ENCODE measurements at places on chromosomes 1 and 21. TPM values are rescaled to one million over a fixed set of nuclear protein-coding genes. Genes with fewer than 3 reads are reported as not detected.
A peak's percentile ranks its signal among the peaks of the same experiment; 100 is the strongest.

DNA sequence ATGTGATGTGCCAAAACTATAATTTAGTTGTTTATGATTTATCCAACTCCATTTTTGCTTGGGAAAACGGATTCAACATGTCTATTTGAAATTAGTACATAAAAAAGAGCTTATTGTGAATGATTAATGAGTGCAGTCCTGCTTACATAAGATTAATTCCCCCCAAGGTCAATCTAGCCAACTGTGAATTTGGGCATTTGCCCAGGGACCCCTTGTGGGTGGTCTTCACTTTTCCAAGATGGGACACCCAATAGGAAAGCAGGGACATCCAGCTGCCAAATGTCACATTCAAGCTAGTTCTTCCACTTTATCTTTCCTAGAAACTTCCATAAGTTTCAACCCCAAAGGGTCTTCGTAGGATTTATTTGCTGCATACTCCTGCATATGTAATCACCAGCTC lies 362.4 kb upstream of the PKN2 start:
- no peak for DNase-seq
- no peak overlapping the region for H3K27ac ChIP-seq
- no peaks in the 10 kb centered on the region for H3K27me3 ChIP-seq

DNA sequence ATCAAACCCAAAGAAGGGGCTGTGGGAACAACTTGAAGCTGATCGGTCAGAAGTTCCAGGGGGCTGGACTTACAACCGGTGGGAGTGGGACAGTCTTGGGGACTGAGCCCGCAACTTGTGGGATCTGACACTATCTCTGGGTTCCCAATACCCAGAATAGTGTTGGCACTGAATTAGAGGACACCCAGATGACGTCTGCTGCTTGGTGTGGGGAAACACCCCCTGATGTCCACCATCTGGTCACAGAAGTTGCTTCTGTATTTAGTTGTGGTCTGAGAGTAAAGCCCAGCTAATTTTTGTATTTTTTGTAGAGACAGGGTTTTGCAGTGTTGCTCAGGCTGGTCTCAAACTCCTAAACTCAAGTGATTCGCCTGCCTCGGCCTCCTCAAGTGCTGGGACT lies 28.8 kb downstream of the SERBP1 start:
- no peaks in the 10 kb centered on the region for H3K27me3 ChIP-seq
- no peak overlapping the region for H3K27ac ChIP-seq

DNA sequence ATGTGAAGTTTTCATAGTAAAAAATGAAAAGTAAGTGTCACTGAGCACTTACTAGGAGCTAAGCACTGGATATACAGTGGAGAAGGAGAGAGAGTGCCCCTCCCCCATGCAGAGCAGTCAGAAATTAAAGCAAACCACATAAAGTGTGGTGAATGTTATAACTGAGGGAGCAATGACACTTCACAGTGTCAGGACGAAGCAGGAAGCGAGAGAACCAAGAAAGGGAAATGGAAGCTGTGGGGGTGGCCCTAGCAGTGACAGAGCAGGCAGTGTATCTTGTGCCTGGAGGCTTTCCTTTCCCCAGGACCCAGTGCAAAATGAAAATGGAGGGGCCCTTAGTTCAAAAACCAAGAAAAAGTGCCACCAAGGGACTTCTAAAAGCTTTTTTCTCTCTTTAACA lies 21.5 kb upstream of the RCAN3 start:
- no peak for DNase-seq
- H3K4me3 ChIP-seq, result no peak overlapping the region
- H3K27ac ChIP-seq, result no peak overlapping the region
- no peaks in the 10 kb centered on the region for H3K27me3 ChIP-seq
- no peaks in the 10 kb centered on the region for H3K4me1 ChIP-seq

GRCh38 chr1:91135799-91136198 lies 114.0 kb upstream of the ZNF644 start:
- no peak overlapping the region for H3K27ac ChIP-seq
- H3K36me3 ChIP-seq, result no peaks in the 10 kb centered on the region
- no peaks in the 10 kb centered on the region for H3K27me3 ChIP-seq

GRCh38 chr1:169207797-169208520 lies 101.5 kb downstream of the ATP1B1 start:
- peak overlapping the region; percentile 7 for H3K27ac ChIP-seq
- no peak for DNase-seq
- H3K27me3 ChIP-seq, result no peaks in the 10 kb centered on the region
- H3K36me3 ChIP-seq, result no peaks in the 10 kb centered on the region
- no peaks in the 10 kb centered on the region for H3K4me1 ChIP-seq

GRCh38 chr1:22955146-22955545 lies 17.5 kb downstream of the LACTBL1 start:
- H3K27me3 ChIP-seq, result peaks cover 29% of the 10 kb centered on the region
- H3K4me1 ChIP-seq, result no peaks in the 10 kb centered on the region
- no peak overlapping the region for H3K27ac ChIP-seq
- H3K36me3 ChIP-seq, result no peaks in the 10 kb centered on the region
- no peak overlapping the region for H3K4me3 ChIP-seq

DNA sequence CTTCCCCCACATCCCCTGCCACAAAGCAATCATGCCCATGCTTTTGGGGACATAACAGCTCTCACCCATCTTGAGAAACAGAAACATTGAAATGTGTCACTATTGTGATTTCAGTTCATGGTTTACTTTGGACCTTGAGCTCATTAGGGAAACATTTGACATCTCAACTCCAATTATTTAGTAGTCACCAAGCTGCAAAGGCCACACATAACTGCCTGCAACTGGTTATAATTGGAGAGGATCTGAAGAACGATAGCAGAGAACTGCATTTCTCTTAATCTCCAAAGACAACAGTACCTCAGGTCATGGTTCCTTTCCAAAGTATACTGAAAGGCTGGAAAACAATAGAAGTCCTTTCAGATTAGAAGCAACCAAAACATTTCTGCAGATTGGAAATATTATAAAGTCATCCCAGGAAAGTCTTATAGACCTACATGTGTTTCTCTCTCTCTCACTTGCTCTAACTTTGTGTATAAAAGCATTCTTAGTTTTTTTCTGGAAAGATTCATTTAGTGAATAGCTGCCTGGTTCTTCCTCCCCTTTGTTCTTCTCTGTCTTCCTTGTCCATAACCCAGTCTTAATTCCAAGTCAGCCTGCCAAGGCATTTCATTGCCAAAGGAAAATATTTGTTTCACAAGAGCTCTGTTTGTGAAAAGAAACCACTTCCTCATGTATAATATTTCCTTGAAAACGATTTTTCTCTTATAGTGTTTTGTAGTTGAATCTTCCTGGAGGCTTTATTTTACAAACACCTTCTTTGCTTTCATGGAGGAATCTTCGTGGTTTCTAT lies 426.8 kb downstream of the ADGRL2 start:
- no peak overlapping the region for H3K27ac ChIP-seq
- no peak for DNase-seq
- H3K27me3 ChIP-seq, result no peaks in the 10 kb centered on the region
- H3K4me3 ChIP-seq, result no peak overlapping the region
- H3K4me1 ChIP-seq, result peaks cover 11% of the 10 kb centered on the region

The FASLG gene
- polyA plus RNA-seq, result not detected

DNA sequence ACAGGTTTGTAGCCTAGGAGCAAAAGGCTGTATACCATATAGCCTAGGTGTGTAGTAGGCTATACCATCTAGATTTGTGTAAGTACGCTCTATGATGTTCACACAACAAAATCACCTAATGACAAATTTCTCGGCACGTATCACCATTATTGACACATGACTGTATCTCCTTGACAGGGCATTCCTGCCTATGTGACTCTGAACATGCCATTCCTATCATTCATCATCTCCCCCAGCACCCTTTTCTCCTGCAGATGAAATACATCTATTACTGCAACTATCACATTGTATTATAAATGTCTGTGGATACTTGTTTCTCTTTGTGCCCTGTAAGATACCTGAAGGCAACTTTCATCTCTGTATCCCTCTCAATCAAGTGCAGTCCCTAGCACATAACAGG lies 29.9 kb downstream of the TP53BP2 start:
- peaks cover 9% of the 10 kb centered on the region for H3K36me3 ChIP-seq
- H3K4me1 ChIP-seq, result peaks cover 6% of the 10 kb centered on the region
- DNase-seq, result no peak
- H3K27me3 ChIP-seq, result no peaks in the 10 kb centered on the region
- no peak overlapping the region for H3K27ac ChIP-seq
- no peak overlapping the region for H3K4me3 ChIP-seq

DNA sequence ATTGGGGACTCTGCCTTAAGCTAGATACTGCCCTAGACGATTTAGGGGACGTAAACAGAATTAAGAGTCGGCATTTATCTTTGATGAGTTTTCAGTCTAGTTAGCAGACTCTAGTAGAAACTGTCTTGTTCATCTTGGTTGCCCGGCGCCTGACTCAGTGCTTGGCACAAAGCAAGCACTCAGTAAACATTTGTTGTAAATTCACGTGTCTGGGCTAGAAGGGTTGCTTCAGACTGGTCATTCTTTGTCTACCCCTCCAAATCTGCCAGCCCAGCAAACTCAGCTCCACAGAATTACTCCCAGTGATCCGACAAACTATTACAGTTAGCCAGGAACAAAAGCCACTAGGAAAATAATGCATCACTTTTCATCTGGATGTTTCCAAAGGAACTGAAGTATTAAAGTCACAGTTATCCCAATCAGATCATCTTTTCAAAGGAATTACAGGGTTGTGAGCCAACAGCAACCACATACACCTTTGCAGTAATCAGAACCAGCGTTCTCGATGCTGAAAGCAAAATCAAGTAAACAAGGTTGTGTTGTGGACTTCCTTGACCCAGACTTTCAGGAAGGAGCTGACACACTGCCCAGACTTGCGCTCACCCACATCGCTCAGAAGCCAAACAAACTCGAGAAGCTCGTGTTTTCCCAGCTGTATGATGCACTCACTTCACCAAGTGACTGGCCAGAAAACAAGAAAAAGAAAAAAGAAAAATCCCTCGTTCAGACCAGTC lies 66.5 kb upstream of the GADD45A start:
- peak overlapping the region; percentile 56 for H3K27ac ChIP-seq
- peak overlapping the region; percentile 11 for H3K4me3 ChIP-seq
- DNase-seq, result peak; percentile 76
- H3K36me3 ChIP-seq, result no peaks in the 10 kb centered on the region
- H3K4me1 ChIP-seq, result peaks cover 4% of the 10 kb centered on the region

The FAM151A gene
- 3.7 TPM for polyA plus RNA-seq

DNA sequence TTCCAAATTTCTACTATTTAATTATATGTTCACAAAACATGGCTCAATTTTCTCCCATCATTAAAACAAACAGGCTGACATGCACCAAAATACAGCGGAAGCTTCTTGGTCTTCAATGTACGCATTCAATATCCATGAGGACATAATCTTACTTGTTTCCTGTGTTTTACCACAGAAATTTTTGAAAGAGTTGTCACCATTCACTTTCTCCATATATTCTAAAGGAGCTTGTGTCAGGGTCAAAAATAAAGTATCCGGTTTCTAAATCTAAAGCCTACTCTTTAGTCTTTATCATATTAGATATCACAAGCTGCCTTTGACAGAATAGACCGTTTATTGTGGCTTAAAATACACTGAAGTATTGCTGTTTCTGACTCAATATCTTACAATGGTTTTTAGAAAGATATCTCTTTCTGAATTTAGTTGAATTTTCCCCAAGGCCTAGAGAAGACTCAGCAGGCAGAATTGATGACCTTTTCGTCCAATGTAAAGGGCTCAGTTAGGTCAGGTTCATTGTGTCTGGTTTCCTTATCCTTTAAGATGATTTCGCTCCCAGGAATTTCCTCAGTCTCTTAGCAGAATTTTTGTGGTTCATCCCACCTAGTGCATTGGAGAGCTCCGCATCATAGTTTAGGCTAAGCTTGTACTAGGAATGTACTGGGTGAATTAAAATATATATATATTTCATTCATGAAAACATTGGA lies 717.2 kb downstream of the NCAM2 start:
- H3K27me3 ChIP-seq, result no peaks in the 10 kb centered on the region
- no peaks in the 10 kb centered on the region for H3K4me1 ChIP-seq
- no peak for DNase-seq

GRCh38 chr1:79193211-79194079 lies 186.9 kb upstream of the ADGRL4 start:
- H3K27ac ChIP-seq, result no peak overlapping the region
- no peaks in the 10 kb centered on the region for H3K36me3 ChIP-seq
- no peak overlapping the region for H3K4me3 ChIP-seq
- H3K4me1 ChIP-seq, result peaks cover 5% of the 10 kb centered on the region

The TTC34 gene
- 0.57 TPM for polyA plus RNA-seq

GRCh38 chr1:5720936-5721335 lies 271.3 kb downstream of the NPHP4 start:
- H3K27ac ChIP-seq, result no peak overlapping the region
- peak; percentile 21 for DNase-seq
- no peaks in the 10 kb centered on the region for H3K27me3 ChIP-seq
- no peaks in the 10 kb centered on the region for H3K4me1 ChIP-seq

DNA sequence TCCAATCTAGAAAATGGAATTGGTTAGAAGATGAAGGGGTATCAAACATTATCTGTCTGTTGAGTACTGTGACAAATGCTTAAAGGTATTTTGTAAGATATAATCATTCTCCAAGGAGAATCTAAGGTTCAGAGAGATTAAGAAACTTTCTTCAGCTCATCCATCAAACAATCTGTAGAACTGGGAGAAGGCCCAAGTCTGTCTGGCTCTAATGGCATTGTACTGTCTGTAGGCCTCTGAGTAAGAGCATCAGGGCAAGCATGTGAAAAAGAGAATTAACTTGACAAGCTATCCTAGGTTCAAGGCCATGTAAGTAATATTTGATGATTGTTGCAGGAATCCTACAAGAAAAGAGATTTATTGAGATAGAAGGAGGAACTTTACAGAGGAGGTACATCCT lies 5.3 kb upstream of the FGGY start:
- H3K4me3 ChIP-seq, result no peak overlapping the region
- DNase-seq, result no peak
